ENCODE measurements at places on chromosomes 11 and 22.

DNA sequence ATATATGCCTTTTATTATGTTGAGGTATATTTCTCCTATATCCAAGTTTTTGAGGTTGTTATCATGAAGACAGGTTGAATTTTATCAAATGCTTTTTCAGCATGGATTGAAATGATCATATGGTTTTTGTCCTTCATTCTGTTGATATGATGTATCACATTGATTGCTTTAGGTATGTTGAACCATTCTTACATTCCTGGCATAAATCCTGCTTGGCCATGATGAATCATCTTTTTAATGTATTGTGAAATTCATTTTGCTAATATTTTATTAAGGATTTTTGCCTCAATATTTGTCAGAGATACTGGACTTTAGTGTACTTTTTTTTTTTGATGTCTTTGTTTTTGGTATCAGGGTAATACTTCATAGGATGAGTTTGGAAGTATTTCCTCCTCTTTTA, 283.8 kb upstream of the C11orf87 start:
- peak; percentile 42 for DNase-seq

- DNase-seq = peak; percentile 66
Observed at GRCh38 chr22:35154937-35155387, 89.0 kb downstream of the ISX start.

DNA sequence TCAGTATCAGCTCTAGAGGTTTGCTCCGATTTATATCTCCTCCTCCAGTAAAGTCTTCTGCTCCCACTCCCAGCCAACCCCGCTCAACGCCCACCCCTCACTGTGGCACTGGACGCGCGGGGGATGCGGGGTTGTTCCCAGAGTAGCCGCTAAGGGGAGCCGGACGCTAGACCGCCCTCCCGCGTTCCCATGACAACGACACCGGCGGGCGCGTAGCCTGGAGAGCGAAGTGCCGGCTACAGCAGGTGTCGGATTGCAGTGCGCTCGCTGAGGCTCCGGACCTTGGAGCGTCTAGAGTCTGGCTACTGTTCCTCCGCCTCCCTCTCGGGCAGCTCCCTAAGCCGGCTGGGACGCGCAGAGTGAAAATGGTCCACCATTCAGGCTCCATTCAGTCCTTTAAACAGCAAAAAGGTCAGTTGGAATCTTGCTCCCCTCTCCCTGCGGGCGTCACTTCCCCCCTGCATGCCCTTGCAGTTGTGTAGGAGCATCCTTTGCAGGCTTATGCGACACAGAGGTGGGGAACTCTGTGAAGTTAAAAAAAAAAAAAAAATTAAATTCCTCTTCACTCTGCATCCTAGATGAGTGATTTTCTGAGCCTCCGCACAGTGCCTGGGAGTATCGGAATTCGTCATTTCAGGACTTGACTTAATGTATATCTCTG, at the start of gene ANO3:
Gene ANO3 (plus strand): TSS at position 220 of the 661 bp plus-strand sequence. CDS start 146 bp downstream, at position 366.
- DNase-seq = peak; percentile 86

DNA sequence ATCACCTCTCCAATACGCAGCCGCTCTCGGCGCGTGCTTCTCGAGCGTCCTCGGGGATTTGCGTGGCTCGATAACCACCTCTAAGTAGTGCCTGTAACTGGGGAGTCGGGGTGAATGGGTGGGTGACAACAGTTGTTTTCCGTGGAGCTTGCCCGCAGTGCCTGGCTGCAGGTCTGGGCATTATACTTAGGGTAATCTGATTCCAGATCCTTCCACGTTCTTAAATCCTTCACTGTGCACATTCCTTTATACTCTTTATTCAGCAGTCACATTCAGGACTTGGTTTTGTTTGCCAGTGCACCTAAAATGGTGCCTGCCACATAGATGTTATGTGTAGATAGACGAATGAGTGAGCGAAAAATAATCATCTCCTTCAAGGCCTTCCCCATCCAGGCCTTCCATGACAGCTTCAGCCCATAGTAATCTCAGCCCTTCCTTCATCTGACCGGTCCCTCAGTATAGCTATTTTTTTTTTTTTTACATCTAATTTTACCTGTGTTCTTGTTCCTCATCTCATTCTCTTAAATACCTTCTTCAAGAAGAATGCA, 602 bp downstream of the NAT10 start:
- DNase-seq = no peak
